ENCODE measurements at places on chromosomes 3 and 15. TPM values are rescaled to one million over a fixed set of nuclear protein-coding genes. Genes with fewer than 3 reads are reported as not detected.
A peak's percentile ranks its signal among the peaks of the same experiment; 100 is the strongest.

The CCR8 gene
- not detected for total RNA-seq

The IREB2 gene
- 23.6 TPM for total RNA-seq

The IL17RC gene
- 35.0 TPM for total RNA-seq

The FMN1 gene
- total RNA-seq: 4.5 TPM

The EPHA3 gene
- total RNA-seq: 3.5 TPM

- H3K27me3 ChIP-seq: peaks cover 3% of the 10 kb centered on the region
- H3K4me3 ChIP-seq: no peak overlapping the region
- H3K27ac ChIP-seq: no peak overlapping the region
- H3K4me1 ChIP-seq: no peaks in the 10 kb centered on the region
These were observed 10.5 kb upstream of the ANO10 start for GRCh38 chr3:43632269-43632733.

- H3K27me3 ChIP-seq: no peaks in the 10 kb centered on the region
- H3K4me1 ChIP-seq: peaks cover 65% of the 10 kb centered on the region
- DNase-seq: no peak
- peaks cover 20% of the 10 kb centered on the region for H3K36me3 ChIP-seq
- H3K27ac ChIP-seq: peak overlapping the region; percentile 88
These were observed 32.4 kb downstream of the SEC61A1 start for GRCh38 chr3:128084675-128085021.

DNA sequence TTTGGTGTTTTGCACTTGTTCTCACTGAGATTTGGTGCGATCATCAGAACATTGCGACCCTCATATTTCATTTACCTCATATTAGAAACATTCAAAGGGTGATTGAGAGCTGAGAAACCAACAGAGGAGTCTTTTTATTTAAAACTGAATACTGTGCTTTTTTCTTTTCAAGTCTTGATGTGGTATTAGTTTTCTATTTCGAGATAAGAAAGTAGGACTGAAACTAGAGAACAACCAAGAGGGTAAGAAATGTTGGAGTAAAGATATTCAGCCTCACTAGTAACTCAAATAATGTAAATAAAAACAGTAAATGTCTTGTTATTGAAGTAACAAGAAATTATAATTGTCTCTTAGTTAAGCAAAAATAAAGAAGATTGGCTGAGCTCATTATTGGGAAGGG, 26.5 kb downstream of the EFHB start:
- no peak overlapping the region for H3K27ac ChIP-seq
- no peak for DNase-seq
- no peaks in the 10 kb centered on the region for H3K27me3 ChIP-seq
- no peak overlapping the region for H3K4me3 ChIP-seq
- no peaks in the 10 kb centered on the region for H3K4me1 ChIP-seq

DNA sequence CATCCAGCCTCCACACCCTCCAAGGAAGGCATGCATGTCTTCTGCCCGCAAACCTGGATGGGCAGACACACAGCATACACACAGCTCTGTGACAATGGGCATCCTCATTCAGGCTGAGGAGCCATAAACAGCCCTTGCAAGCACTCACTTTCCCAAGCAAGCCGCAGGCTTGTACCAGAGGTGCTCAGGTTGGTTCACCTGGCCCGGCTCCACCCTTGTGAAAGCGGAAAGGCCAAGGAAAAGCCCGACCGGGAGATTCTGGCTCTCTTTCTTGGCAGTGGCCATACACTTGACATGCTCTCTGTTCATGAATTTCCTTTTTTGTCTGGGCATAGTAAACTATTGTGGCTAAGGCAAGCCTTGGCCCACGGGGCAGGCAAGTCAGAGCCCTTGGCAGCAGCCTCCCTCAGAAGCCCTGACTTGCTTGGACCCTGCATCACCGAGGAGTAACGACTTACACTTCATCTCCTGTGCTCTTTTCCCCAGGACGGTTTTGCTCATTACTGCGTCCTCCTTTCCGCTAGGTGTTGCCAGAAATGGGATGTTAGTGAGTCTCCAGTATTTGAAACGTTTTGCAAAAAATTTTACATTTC, 74.6 kb upstream of the BNC1 start:
- H3K36me3 ChIP-seq: no peaks in the 10 kb centered on the region
- DNase-seq: no peak
- no peak overlapping the region for H3K4me3 ChIP-seq
- H3K27me3 ChIP-seq: peaks cover 67% of the 10 kb centered on the region
- H3K4me1 ChIP-seq: no peaks in the 10 kb centered on the region

- no peak overlapping the region for H3K4me3 ChIP-seq
- no peak for DNase-seq
- peaks cover 2% of the 10 kb centered on the region for H3K36me3 ChIP-seq
- H3K27ac ChIP-seq: peak overlapping the region; percentile 7
- H3K27me3 ChIP-seq: no peaks in the 10 kb centered on the region
- peaks cover 42% of the 10 kb centered on the region for H3K4me1 ChIP-seq
These were observed 33.7 kb downstream of the ZBTB20 start for GRCh38 chr3:115113367-115113766.

- no peaks in the 10 kb centered on the region for H3K27me3 ChIP-seq
- H3K4me1 ChIP-seq: peaks cover 18% of the 10 kb centered on the region
- H3K27ac ChIP-seq: peak overlapping the region; percentile 46
- H3K36me3 ChIP-seq: no peaks in the 10 kb centered on the region
These were observed 647.1 kb downstream of the NTRK3 start for GRCh38 chr15:87609474-87609873.

- no peak overlapping the region for H3K27ac ChIP-seq
- peaks cover 52% of the 10 kb centered on the region for H3K27me3 ChIP-seq
- H3K36me3 ChIP-seq: no peaks in the 10 kb centered on the region
- DNase-seq: no peak
- no peaks in the 10 kb centered on the region for H3K4me1 ChIP-seq
These were observed 124.3 kb upstream of the ATP11B start for GRCh38 chr3:182668974-182669373.

DNA sequence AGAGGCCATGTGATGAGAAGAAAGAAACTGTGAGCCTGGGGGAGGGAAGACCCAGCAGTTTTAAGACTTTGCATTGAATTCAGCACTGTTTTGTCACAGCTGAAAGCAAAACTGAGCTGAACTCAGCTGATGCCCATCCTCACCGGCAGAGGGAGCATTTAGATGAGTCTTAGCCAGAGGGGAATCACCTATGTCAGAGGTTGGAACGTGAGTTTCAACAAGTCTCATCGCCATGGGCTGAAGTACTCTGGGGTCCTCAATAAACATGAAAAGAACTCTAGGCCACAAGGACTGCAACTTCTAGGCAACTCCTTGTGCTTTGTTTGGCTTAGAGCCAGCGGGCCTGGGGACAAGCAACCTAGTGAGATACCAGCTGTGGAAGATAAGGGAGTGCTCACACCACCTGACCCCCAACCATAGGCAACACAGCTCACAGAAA, 324.5 kb downstream of the TBL1XR1 start:
- DNase-seq: no peak
- H3K27me3 ChIP-seq: no peaks in the 10 kb centered on the region
- no peaks in the 10 kb centered on the region for H3K4me1 ChIP-seq
- H3K36me3 ChIP-seq: no peaks in the 10 kb centered on the region

- no peaks in the 10 kb centered on the region for H3K27me3 ChIP-seq
- no peak overlapping the region for H3K4me3 ChIP-seq
- H3K27ac ChIP-seq: no peak overlapping the region
- no peak for DNase-seq
- no peaks in the 10 kb centered on the region for H3K4me1 ChIP-seq
- no peaks in the 10 kb centered on the region for H3K36me3 ChIP-seq
These were observed 509.6 kb downstream of the IGSF11 start for GRCh38 chr3:118525077-118525476.

- H3K27me3 ChIP-seq: no peaks in the 10 kb centered on the region
- H3K4me3 ChIP-seq: no peak overlapping the region
- H3K4me1 ChIP-seq: peaks cover 62% of the 10 kb centered on the region
These were observed 40.5 kb downstream of the PPCDC start for GRCh38 chr15:75063889-75064288.
